B cell (primary cell): ENCODE measurements at places on chromosomes 13 and 19.

GRCh38 chr19:43913383-43913782 lies 21.7 kb downstream of the ZNF45 start:
- DNase-seq = no peak

- no peak for DNase-seq
These were observed 5.7 kb upstream of the LRRC4B start for GRCh38 chr19:50573741-50574461.

- no peak for DNase-seq
These were observed 894.3 kb downstream of the DIAPH3 start for GRCh38 chr13:59269476-59269875.

DNA sequence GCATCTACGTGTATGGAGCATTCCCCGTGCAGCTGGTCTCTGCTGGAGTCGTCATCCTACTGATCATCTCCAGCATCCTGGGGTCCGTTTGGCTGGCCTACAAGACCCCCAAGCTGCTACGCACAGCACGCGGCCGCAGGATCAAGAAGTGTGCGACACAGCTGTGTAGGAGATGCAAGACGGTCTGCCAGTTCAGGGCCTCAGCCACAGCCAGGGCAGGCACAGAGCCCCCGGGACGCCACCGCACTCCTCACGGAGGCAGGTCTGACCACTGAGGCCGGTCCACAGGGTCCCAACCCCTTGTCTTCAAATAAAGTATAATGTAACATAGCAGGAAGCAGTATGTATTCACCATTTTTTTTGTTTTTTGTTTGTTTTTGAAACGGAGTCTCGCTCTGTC lies 6.1 kb downstream of the PRR22 start:
- DNase-seq = no peak

- peak; percentile 59 for DNase-seq
These were observed 3.5 kb downstream of the KCNN4 start for GRCh38 chr19:43777163-43777695.

DNA sequence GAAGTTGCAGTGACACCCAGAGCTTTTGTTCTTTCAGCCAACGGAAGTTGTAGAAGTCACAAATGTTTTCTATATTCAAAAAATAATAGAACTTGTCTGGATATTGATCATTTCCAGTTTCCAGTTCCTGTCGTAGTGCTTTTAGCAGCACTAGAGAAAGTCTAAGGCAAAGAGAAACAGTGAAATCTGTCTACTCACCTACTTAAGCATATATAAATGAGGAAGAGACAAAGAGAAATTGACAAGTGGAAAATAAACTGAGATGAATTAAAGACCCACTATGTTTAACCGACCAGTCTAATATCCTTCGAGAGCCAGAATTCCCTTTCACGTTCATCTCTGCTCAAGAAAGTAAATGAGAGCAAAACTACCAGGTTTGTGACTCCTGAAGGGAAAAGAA lies 36.7 kb downstream of the DACH1 start:
- no peak for DNase-seq

GRCh38 chr13:28579322-28579721 lies 79.6 kb upstream of the POMP start:
- no peak for DNase-seq

GRCh38 chr19:54030895-54031586 lies 32.7 kb downstream of the VSTM1 start:
- no peak for DNase-seq

- DNase-seq = no peak
These were observed 204.4 kb upstream of the SERP2 start for GRCh38 chr13:44169018-44169911.

GRCh38 chr13:70816853-70817252 lies 708.6 kb upstream of the KLHL1 start:
- no peak for DNase-seq

- peak; percentile 86 for DNase-seq
These were observed at the start of gene CCDC106 for GRCh38 chr19:55647732-55648584. Gene CCDC106, plus strand, starts transcription at chr19:55648212. Its CDS starts 835 bp downstream, at chr19:55649047.

- peak; percentile 68 for DNase-seq
These were observed 13.2 kb upstream of the CREB3L3 start for GRCh38 chr19:4140237-4140711.

DNA sequence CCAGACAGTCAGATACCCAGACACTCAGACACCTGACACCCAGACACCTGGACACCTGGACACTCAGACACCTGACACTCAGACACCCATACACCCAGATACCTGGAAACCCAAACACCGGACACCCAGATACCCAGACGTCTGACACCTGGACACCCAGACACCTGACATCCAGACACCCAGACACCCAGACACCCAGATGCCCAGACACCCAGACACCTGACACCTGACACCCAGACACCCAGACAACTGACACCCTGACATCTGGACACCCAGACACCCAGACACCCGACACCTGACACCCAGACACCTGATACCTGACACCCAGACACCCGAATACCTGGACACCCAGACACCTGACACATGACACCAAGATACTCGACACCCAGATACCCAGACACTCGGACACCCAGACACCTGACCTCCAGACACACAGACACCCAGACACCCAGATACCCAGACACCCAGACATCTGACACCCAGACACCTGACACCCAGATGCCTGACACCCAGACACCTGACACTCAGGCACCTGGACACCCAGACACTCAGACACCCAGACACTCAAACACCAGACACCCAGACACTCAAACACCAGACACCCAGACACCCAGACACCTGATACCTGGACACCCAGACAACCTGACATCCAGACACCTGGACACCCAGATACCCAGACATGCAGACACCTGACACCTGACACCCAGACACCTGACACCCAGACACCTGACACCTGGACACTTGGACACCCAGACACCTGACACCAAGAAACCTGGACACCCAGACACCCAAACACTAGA lies 19.1 kb downstream of the C19orf12 start:
- peak; percentile 36 for DNase-seq

- DNase-seq = no peak
These were observed 838 bp upstream of the ATP4B start for GRCh38 chr13:113658836-113659235.

DNA sequence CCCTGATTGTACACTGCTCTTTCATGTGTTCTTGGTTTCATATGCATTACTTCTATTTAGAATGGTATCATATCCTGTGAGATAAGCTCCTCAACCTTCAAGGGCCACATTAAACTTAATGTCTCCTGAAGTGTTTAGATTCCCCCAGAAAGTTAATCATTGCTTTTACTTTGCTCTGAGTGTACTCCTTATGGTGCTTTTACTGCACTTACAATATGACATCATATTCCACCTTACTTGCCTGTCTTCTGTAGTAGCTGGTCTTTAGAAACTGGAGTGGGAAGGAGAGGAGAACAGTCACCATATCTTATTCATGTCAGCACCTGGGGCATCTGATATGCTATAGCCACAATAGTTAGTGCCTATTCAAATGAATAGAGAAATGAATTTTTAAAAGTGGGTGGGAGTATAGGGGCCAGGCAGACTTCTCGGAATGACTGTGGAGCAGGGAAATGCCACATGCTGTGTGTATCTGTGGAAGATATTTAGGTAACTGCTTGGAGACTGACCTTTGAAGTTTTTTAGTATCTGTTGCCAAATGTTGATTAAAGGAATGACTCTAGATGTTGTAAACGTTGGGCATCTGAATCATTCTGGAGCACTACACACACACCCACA lies 40.2 kb downstream of the SLAIN1 start:
- DNase-seq = no peak

- DNase-seq = no peak
These were observed 343.2 kb downstream of the KCNRG start for GRCh38 chr13:50358231-50359040.

DNA sequence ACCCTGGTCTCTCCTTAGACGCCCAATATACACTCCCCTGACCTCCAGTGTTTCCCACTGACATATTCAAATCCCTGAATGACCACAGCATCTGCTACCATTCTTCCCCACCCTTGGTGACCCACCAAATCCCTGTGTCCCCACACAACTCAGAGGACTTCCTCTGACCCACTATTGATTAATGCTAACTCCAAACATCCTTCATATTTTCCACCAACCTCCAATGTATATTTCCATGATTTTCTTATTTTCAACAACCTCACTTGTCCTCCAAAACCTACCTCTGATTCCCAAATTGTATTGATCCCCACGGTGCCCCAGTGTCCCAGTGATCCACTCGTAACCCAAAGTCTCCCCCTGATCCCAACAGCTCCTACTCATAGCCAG lies 526 bp upstream of the DMWD start:
- no peak for DNase-seq

- DNase-seq = no peak
These were observed 61.4 kb upstream of the SLITRK1 start for GRCh38 chr13:83943530-83944279.

GRCh38 chr13:65468628-65469027 lies 1761.5 kb downstream of the PCDH9 start:
- DNase-seq = no peak

- peak; percentile 72 for DNase-seq
These were observed at the start of gene DNAAF3 for GRCh38 chr19:55166530-55167268. Gene DNAAF3, minus strand, starts transcription at chr19:55166613. Its CDS starts 200 bp downstream, at chr19:55166413.

GRCh38 chr19:48742096-48742495 lies 1.7 kb upstream of the RASIP1 start:
- no peak for DNase-seq

DNA sequence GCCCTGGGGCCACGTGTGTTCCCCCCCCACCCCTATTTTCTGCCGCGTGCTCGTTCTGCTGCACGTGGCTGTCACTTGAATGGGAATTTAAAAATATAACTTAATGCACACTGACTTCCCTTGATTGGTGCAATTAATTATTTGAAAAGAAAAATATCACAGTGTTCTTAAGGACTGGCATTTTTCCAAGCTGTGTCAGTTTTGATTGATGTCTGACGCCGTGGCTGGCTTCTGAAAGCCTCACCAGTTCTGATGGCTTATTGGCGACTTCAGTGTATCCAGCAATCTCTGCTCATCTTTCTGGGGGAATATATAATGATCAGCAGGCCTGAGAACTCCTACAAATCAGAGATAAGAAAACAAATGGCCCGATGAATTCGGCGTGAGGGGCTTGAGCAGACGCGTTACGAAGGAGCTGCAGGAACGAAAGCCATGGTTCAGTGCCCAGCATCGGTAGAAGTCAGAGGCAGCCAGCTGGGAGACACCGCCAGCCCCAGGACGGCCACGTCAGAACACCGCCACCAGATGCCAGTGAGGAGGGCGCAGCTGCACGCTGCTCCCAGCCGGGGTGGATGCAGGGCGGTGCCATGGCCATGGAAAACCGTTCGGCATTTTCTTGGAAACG lies 111.2 kb downstream of the KDM4B start:
- no peak for DNase-seq
